Stimulated activated CD8-positive, alpha-beta memory T cell treated with anti-CD3 and anti-CD28 coated beads, Interleukin-15, amount 100 ng/mL, for 24 hours (primary cell): ENCODE measurements at places on chromosomes 13 and 19.

DNA sequence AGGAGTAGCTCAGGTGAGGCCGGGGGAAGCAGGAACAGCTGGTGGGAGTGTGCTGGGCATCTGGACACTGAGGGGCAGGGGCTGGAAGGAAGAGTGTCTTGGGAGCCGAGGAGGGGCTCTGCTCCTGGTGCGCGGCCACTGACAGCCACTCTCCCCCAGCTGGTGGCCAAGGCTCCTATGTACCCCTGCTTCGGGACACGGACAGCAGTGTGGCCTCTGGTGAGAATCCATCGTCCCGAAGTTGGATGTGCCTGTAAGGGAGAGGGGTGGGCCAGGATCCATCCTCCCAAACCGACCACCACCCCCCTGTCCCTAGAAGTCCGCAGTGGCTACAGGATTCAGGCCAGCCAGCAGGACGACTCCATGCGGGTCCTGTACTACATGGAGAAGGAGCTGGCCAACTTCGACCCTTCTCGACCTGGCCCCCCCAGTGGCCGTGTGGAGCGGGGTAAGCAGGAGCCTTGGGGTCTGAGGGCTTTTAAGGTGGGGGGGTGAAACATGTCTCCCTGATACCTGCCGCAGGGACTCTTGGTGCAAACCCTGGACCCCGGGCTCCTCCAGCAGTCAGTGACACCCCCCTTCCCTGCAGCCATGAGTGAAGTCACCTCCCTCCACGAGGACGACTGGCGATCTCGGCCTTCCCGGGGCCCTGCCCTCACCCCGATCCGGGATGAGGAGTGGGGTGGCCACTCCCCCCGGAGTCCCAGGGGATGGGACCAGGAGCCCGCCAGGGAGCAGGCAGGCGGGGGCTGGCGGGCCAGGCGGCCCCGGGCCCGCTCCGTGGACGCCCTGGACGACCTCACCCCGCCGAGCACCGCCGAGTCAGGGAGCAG, 2.0 kb upstream of the USF2 start:
- no peak for DNase-seq

- no peak for DNase-seq
Observed at GRCh38 chr19:42197375-42197817, 20.1 kb downstream of the DEDD2 start.

- no peak for DNase-seq
Observed at GRCh38 chr19:37931881-37932655, 25.1 kb downstream of the SIPA1L3 start.

GRCh38 chr13:77985866-77986636, 67.4 kb upstream of the EDNRB start:
- DNase-seq: no peak

DNA sequence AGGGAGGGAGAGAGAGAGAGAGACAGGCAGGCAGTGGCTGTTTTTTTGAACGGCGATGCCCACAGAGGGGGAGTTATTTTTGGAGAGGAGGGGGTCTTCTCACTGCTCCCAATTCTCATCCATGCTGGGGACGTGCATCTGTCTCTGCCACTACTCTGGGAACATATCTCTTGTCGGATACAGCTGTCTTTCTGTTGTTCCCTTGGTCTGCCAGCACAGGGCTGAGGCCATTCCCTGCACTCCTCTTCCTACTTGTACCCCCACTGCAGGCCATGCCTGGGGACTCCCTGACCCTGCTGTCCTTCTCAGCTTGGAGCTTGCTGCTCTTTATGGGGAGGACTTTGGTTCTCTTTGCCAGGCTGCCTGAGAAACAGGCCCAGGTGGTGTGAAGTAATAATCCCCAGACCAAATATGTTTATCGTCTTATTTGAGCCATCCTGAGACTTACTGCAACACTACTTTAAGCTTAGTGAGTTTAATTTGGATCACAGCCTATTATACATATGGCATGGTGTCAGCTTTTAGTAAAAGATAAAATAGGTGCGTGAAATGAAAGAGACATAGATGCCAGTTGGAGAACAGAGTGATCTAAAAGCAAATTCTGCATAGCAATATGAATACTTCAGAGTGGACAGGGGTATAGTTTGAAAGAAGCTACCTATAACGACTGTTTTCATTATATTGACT, 19.1 kb downstream of the LRCH1 start:
- DNase-seq: no peak

DNA sequence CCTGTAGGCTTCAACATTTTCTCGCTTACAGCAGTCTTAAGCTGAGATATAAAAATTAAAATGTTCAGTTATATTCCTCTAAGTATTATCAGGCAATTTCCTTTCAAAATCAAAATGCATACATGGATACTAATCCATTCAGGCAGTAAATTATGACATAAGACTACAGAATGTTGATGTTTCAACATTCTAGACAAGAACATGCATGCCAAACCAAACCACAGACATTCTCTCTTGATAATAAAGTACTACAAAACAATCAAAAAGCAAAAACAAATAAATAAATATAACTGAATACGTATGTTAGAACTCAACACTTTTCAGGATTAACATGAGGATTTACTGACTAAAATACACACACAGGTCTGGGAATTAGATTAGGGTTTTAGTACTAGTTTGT, 7.7 kb downstream of the DIS3 start:
- no peak for DNase-seq

DNA sequence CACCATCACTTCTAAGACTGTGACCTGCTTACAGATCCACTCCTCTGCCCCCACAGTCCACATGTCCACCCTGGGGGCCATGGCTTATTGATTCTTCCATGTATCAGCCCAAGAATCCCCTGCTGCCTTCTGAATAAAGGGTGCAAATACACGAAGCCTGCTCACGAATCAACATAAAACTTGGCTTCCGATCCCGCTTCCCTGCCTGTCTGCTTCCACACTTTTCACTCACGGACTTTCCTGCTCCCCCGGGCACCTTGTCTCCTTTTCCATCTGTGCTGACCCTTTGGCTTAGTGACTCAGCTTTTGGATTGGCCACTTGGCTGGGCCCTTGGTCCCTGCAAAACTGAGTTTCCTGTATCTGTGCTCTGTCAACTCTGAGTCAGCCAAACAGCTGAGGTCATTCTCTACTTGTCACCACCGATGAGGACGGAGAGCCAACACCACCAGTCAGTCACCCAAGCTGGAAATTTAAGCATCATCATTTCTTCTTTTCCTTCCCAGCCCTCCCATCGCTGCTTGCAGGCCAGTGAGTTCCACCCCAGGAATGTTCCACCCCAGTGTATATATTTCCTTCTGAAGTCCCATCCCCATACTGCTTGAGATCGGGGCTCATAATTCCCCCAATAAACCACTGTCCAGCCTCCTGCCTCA, 11.4 kb upstream of the USP12 start:
- DNase-seq: no peak
